NAMALWA (cell line): ENCODE measurements at places on chromosomes 4 and X.

GRCh38 chr4:24126776-24127175 is 236.9 kb upstream of the PPARGC1A start:
- no peak for DNase-seq

DNA sequence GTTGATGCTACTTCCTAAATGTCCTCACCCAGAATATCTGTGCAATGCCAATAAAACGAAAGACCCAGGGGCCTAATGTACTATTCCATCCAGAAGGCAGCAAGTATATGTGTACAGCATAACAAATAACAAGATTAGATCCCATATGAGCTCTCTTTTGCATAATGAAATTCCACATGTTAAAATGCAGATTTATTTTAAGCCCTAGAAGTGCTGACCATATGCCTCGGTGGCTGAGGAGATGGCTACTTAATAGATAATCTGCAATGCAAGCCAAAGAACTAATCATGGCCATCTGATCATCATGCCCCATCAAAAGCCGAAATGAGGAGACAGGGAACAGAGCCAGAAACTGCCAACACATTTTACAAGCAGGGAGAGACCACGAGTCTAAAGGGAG is 293.5 kb downstream of the KCNIP4 start:
- DNase-seq, result no peak

DNA sequence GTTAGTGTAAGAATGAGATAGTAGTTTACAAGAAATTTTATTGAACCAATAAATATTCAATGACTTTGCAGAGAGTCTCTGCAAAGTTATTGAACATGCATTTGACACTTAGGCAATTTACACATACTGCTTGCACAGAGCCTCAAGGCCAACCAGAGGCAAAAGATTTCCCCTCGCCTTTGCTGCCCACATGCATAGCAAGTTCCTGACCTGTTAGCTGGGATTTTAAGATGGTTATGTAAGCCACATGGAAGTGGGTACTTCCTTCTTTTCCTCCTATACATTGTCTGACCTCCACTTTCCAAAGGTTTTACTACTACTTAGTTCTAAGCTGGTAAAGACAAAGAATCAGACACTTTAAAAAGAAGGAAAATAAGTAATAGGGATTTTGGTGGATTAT is 430.1 kb upstream of the FRG1 start:
- DNase-seq, result no peak

DNA sequence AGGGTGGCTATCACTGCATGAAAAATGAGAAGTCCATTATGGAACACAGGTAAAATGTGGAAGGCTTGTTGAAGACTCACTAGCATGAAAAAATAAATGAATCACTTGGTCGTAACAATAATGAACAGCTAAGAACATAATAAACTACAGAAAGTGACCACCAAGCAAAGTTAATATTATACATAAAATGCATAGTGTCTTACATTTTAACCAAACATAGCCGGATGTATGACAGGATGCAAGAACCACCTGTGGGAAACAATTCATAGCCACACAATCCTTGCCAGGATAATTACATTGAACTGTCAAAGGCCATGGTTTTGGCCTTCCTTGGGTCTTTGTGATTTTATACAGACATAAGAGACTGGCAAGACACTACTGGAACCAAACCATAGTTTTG is 81.9 kb upstream of the ATXN3L start:
- DNase-seq, result no peak

- no peak for DNase-seq
These were observed 44.7 kb downstream of the EVC start for GRCh38 chr4:5755679-5756078.

GRCh38 chr4:120055162-120055561 is 11.5 kb downstream of the MAD2L1 start:
- no peak for DNase-seq

GRCh38 chr4:20126906-20127305 is 124.8 kb upstream of the SLIT2 start:
- DNase-seq, result no peak

- DNase-seq, result no peak
These were observed 549.1 kb upstream of the BOD1L1 start for GRCh38 chr4:14176613-14177012.

DNA sequence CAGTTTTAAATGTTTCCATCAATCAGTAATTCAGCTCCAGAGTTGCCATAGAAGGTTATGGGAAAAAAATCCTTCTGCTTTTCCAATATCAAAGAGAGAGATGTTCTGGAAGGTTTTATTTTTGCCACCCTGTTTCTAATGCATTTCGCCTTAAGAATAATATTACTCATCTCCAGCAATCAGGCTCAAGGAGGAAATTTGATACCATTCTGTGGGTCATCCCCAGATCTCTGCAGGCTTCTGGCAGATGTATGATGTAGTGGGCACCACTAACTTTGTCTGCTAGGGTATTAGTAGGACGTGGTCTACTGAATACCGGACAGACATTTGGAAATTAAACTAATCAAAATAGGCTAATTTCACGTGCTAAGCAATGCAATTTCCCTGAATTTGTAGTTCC is 645.4 kb upstream of the TENM3 start:
- no peak for DNase-seq

DNA sequence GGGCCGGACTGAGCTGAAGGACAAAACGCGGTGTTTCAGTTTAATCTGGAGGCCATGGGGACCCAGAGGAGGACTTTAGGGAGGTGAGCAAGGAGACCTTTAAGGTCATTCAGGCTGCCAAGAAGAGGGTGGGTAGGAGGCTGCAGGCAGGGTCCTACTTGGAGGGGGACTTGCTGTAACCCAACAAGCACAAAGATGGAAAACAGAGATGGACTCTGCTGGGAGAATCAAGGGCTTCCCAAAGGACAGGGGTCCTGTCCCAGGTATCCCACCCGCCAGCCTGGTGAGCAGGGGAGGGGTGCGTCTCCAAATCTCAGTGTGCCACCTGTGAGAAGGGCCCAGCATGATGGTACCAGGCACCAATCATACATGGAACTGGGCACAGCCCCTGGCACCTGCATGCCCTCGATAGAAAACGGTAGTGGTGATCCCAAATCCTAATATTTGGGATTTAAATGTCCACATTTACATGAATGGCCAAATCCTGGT is 3.9 kb upstream of the HAUS3 start:
- no peak for DNase-seq

- DNase-seq, result no peak
These were observed 58.8 kb downstream of the PPP3CA start for GRCh38 chr4:101288365-101289145.

DNA sequence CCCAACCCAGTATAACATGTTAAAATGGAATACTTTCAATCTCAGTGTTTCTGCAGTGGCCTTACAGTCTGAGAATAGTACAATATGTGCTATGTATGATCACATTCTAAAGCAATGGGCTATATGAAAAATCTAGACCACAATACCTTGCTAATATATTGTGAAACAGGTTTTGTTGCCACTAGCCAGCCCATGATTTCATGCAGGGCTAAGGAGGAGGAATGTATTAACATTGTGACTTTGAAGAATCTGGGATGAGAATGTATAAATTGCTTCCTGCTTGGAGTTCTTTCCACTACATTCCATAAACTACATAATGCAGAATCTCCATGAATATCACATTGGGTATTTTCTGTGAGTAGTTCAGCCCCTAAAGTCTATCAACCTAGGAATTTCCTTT is 935.4 kb upstream of the GRIA3 start:
- DNase-seq, result no peak

DNA sequence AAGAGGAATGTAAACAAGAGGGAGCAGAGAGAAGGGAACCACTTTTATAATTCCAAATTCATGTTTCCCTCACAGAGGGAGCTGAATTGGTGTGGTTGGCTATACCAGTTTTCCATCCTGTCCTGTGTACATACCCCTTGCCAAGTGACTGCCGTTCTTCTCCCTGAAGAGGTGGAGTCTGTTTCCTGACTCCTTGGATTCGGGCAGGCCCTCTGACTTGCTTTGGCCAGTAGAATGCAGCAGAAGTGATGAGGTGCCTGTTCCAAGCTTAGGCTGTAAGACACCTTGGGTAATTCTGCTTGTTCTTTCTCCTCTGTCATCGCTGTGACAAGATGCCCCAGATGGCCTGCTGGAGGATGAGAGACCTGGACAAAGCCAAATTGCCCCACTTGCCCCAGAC is 124.7 kb downstream of the UCHL1 start:
- DNase-seq, result no peak

DNA sequence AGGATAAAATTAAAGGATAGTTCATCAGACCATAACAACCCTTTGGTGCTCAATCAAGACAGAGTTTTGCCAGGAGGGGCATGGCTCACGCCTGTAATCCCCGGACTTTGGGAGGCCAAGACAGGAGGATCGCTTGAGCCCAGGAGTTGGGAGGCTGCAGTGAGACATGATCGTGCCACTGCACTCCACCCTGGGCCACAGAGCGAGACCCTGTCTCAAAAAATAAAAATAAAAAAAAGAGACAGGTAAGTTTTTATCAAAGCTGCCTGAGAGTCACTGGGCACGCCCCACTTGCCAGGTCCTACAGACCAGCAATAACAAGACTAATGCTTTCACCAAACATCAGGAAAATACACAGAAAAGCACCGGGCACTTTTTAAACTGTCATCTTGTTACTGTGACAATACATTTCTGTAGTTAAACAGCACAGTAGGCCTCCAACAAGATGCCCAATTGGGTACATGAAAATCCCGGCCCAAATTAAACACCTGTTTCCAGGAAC is 765 bp downstream of the CFAP97 start:
- no peak for DNase-seq

GRCh38 chrX:37314531-37314930 is 34.6 kb upstream of the PRRG1 start:
- DNase-seq, result no peak

GRCh38 chr4:22434895-22435294 is 81.0 kb downstream of the ADGRA3 start:
- peak; percentile 42 for DNase-seq

DNA sequence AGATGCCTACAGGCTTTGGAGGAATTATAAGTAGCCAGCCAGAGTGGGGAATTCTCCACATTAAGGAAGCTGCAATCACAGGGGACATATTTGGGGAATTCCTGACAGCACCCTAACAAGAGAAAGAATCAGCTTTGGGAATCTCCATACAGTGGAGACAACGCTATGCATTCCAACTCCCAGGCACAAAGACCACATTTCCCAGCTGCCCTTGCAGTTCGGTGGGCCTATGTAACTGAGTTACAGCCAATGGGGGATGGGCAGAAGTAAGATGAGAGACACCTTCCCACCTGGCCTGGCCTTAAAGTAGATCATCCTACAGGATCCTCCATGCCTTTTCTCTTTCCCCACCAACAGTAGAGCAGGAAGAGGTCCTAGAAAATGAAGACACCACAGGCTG is 43.4 kb upstream of the CCKAR start:
- DNase-seq, result no peak

GRCh38 chr4:167873496-167873895 is 218.8 kb upstream of the ANXA10 start:
- no peak for DNase-seq

DNA sequence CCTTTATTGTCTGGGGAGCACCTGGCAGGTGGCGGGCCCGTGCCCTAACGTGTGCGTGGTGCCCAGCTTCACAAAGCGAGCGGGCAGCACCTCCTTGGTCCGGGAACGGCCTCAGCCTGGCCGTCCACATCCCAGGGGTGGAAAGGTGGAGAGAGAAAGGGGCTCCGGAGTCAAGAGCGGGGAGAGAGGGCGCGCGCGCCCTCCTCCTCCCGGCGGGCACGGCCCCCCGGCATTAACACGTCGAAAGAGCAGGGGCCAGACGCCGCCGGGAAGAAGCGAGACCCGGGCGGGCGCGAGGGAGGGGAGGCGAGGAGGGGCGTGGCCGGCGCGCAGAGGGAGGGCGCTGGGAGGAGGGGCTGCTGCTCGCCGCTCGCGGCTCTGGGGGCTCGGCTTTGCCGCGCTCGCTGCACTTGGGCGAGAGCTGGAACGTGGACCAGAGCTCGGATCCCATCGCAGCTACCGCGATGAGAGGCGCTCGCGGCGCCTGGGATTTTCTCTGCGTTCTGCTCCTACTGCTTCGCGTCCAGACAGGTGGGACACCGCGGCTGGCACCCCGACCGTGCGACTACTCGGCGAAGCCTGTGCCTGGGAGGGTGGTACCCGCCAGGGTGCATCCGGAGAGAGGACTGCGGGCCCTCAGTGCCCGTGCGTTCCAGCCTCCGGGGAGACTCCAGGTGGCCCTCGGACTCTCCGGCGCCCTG is at the start of gene KIT:
KIT (plus strand) TSS at position 407 of the 701 bp plus-strand sequence; CDS start at position 465, 58 bp downstream.
- DNase-seq, result no peak

- DNase-seq, result no peak
These were observed 77.1 kb upstream of the GABRA3 start for GRCh38 chrX:152528193-152528592.

DNA sequence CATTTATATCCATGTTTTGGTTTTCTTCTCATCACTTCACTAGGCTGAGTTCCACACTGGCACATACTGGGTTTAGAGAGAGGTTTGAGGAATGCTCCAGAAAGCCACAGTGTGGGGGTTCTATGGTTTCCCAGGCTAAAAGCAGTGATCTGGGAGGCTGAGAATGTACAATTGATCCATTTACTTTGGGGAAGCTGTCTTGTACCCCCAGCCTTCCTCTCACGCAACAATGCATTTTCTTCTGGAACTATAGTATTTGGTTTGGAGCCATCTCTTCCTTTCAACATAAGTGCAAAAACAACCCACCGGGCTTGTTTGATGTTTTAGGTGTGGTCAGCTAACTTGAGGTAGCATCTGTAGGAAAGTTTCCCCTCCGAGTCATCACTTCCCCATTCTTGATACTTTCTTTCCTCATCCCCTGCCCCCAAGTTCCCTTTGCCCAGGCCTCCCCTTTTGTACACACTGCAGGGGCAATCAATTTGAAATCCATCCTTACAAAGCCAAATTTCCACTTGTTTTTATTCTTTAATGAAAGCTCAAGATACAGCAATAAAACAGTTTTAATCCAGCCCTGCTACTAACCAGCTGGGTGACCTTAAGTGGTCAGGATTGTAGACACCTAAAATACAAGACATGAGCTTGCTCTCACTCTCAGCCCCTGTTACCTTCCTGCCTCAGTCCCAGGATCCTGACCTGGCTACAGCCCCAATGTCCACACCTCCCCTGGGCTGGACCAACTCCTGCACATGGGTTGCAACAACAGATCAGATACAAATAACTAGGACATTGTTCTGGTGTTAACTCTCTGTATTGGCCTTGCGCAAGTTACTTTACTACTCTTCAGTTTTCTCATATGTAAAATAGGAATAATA is 109.2 kb downstream of the FHDC1 start:
- peak; percentile 9 for DNase-seq

- DNase-seq, result no peak
These were observed 502.5 kb downstream of the TECRL start for GRCh38 chr4:63906660-63907183.

DNA sequence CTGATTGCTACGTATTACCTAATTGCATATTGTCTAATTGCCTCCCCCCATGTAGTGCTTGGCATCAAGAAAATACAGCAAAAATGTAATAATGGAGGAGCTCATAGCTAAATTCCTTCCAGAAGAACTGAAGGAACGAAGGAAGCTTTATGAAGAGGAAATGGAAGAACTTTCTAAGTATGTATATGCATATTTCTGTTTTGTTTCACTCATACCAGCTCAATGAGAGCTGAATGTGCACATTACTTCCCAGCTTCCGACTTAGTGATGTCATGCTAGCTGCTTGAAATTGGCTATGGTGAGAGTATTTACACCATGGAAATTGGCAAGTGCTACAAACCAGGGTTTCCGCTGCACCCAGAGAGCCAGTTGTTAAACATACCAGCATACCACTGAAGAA is 34.7 kb downstream of the LONRF3 start:
- no peak for DNase-seq
